Endothelial cell of coronary artery (primary cell): ENCODE measurements at places on chromosomes 2 and 18. TPM values are rescaled to one million over a fixed set of nuclear protein-coding genes. Genes with fewer than 3 reads are reported as not detected.

RAD51AP2 gene
- total RNA-seq, result not detected in 2 replicates

SEMA4F gene
- total RNA-seq, result 4.0 and 5.9 TPM in 2 replicates

CRYGA gene
- total RNA-seq, result not detected in 2 replicates

IL18R1 gene
- total RNA-seq, result 2.5 and 3.7 TPM in 2 replicates

CRYGC gene
- total RNA-seq, result not detected in 2 replicates

C2orf72 gene
- total RNA-seq, result 0.19 TPM in 1 of 2 replicates, not detected in the other

SANBR gene
- 16.8 and 21.8 TPM in 2 replicates for total RNA-seq

ARL5A gene
- total RNA-seq, result 52.4 and 55.6 TPM in 2 replicates

MOGAT1 gene
- not detected in 2 replicates for total RNA-seq

RMND5A gene
- 38.9 and 40.8 TPM in 2 replicates for total RNA-seq

STPG4 gene
- 0.09 TPM in 2 replicates for total RNA-seq

DNPEP gene
- 42.4 and 44.0 TPM in 2 replicates for total RNA-seq

SERPINB3 gene
- total RNA-seq, result not detected in 2 replicates

WNT10A gene
- not detected in 2 replicates for total RNA-seq

SULT1C2 gene
- not detected in 2 replicates for total RNA-seq

PIK3C3 gene
- 35.7 and 40.2 TPM in 2 replicates for total RNA-seq

IL18RAP gene
- total RNA-seq, result not detected in 2 replicates

ASXL3 gene
- total RNA-seq, result 0.18 TPM in 1 of 2 replicates, not detected in the other

GPATCH11 gene
- 5.8 and 7.1 TPM in 2 replicates for total RNA-seq

GFPT1 gene
- total RNA-seq, result 25.9 and 35.2 TPM in 2 replicates
